ENCODE measurements at places on chromosomes 1 and 21.
A peak's percentile ranks its signal among the peaks of the same experiment; 100 is the strongest.

GRCh38 chr1:214898161-214898560 is 184.4 kb upstream of the KCNK2 start:
- no peak for DNase-seq

- peak; percentile 48 for DNase-seq
Observed at GRCh38 chr1:220733086-220733601, 15.0 kb upstream of the MTARC2 start.

- DNase-seq = no peak
Observed at GRCh38 chr1:91541918-91542533, 41.4 kb downstream of the CDC7 start.

GRCh38 chr1:115814685-115815398 is 26.1 kb downstream of the NHLH2 start:
- no peak for DNase-seq

- no peak for DNase-seq
Observed at GRCh38 chr21:45991606-45992300, 10.2 kb downstream of the COL6A1 start.

DNA sequence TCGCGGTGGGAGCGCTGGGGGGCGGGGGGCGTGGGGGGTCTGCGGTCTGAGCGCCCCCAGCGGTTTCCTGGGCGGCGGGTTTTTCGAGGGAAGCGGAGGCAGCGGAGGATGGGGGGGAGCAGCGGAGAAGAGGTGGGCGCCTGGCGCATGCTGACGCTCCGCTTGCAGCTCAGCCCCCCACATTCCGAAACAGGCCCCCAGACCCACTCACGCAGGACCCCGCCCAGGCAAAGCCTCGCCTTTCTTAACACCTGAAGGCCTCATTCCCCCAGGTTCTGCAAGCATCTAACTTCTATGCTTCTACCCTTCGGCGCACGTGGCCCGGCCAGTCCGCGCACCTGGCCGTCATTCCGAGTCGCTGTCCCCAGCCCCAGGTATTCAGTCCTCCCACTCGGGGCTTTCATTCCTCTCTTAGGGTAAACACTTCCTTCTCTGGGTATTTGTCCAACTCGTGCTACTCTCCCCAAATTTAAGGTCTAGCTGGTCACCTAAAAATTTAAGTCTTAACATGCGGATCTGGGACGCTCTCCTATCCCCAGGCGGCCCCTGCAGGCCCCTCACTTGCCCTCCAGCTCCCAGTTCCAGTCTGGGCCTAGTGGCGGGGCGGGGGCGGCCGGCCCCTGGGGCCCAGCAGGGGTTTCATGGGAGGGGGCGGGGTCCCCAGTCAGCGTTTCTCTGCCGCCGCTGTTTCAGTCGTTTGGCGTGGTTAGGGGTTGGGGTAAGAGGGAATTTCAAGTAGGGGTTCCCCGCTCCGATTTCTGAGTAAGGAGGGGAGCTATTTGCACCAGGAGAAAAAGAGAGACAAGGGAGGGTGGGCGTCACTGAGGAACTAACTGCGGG is 2.8 kb upstream of the ZBTB7B start:
- no peak for DNase-seq

DNA sequence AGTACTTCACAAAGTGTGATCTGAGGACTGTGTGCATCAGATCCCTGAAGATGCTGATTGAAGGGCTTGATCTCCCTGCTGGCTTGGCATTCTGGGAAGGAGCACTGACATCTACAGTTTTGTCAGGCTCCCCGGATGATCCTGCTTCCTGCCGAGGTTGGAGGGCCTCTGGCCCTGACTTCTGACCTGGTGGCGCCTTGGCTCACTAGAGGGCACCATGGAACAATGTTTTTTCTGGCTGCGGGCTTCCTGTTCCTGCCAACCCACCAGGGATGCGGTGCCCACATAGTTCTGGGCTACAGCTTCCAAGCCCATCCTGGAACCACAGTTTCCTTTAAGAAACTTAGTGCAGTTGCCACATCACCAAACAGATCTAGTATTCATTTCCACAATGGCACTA is 38.8 kb upstream of the RASAL2 start:
- no peak for DNase-seq

- DNase-seq = no peak
Observed at GRCh38 chr21:35394049-35394448, 344.9 kb upstream of the RUNX1 start.

DNA sequence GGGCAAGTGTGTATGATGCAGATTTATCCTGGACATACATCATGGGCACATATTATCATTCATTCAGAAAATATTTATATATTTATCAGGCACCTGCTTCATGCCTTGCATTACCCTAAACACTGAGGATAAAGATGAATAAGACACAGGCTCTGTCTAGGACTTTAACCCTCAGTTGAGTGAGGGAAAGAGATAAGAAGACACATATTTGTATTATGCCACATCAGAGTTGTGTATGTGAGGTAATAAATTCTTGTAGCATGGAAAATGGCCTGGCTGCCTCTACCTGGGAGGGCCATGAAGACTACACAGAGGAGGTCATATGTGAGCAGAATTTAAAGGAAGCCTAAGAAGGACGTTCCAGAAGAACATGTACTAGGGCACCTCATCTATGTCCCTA is 275.8 kb upstream of the ST6GALNAC5 start:
- DNase-seq = no peak

DNA sequence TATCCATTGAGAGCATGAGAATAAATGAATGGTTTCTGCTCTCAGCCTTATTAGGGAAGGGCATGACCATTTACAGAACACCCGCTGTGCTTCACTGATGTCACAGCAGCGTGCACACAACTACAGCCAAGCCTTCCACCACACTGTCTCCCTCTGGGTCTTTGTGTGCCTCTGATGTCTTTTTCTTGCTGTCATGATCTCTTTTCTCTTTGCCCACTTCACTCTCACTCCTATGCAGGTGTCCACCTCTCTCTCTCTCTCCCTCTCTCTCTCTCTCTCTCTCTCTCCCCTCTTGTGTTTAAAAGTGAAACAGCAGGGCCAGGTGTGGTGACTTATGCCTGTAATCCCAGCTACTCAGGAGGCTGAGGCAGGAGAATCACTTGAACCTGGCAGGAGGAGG is 232.5 kb upstream of the JUN start:
- DNase-seq = no peak

DNA sequence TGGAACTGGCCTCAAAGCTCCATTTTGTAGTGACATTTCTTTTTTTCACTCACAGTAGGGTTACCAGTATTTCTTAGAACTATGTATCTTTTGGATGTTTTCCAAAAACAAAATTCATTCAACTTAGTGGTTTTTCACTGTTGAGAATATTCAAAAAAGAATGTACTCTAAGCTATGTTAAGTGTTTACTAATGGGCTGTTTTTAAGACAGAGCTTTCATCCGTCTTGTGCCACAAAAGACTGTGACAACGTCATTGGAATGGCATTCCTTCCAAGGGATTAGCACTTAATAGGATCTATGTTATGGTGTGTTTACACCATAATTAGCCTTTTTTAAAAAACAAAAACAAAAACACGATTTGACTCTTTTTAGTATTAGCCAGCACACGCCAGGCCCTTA is 66.8 kb downstream of the TTC3 start:
- DNase-seq = no peak

DNA sequence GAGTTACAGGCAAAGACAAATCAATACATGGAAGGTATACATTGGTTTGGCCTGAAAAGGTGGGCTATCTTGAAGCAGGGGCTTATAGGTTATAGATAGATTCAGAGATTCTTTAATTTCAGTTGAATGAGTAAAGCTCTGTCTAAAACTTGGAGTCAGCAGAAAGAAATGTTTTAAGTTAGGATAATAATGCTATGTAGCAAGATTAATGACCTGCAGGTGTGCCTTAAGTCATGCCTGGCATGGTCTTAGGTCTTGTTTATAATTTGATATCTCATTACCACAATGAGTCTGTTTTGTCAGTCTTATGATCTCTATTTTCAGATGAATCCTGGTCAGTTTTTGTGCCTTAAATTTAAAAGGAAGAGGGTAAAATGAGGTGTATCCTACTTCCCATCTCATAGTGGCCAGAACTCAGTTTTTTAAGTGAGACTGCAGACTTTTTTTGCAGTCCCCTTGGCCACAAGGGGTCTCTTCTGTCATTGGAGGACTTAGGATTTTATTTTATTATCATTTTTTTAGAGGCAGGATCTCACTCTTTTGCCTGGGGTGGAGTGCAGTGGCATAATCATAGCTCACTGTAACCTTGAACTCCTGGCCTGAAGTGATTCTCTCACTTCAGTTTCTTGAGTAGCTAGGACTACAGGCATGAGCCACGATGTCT is 21.3 kb upstream of the PGBD2 start:
- no peak for DNase-seq

DNA sequence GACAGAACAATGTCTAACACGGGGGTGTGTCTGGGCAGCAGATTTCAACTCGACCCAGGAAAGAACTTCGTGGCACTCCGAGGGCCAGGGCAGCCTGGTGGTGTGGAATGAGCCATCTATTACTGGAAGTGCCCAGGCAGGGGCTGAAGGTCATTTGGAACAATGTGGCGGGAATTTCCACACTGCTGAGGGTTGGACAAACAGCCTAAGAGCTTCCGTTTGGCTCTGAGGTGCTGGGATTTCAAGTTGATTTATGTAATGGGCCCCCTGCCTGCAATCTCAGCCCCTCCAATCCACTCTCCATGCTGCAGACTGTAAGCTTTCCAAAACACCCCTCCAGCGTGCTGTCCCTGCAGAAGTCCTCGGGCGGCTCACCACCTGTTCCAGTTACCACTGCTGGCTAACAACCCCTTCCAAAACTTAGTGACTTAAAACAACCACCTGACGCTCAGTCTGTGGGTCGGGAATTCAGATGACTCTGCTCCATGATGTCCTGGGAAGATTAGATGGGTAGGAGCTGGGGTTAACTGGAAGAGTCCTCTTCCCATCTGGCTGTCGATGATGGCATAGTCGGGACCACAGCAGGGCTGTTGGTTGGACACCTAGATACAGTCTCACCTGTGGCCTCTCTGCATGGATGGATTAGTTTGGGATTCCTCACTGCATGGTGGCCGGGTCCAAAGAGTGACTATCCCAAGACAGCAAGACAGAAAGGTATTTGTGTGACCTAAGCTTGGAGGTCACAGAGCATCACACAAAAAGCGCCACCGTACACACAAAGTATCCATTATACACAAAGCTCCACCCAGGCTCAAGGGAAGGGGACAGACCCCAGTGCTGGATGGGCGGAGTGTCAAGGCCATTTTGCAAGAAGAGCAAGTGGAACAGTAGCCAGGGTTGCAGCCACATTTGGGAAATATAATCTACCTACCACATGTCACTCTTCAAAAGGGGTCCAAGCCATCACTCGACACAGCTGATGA is 89.7 kb upstream of the IFFO2 start:
- no peak for DNase-seq

- DNase-seq = no peak
Observed at GRCh38 chr1:12014141-12014991, 4.9 kb upstream of the MIIP start.

GRCh38 chr1:170617591-170618330 is 46.2 kb upstream of the PRRX1 start:
- DNase-seq = no peak

DNA sequence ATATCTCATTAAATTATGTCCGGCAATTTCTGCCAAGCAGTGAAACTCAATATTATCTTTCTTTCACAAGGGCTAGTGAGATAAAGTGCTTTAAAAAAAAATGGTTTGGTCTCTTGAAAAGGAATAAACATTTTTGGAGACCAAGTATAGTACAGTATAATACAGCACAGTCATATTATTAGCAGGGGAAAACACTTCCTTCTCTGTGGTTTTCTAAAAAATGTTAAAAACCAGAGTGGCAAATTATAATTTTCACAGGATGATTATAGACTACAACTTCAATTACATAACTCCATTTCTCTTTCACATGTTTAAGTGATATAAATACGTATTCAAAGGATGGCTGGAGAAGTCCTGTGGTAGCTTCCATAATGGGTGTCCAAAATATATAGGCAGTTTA is 170.3 kb upstream of the DMRTA2 start:
- no peak for DNase-seq

GRCh38 chr1:116453906-116454305 is 80.9 kb downstream of the ATP1A1 start:
- DNase-seq = no peak

DNA sequence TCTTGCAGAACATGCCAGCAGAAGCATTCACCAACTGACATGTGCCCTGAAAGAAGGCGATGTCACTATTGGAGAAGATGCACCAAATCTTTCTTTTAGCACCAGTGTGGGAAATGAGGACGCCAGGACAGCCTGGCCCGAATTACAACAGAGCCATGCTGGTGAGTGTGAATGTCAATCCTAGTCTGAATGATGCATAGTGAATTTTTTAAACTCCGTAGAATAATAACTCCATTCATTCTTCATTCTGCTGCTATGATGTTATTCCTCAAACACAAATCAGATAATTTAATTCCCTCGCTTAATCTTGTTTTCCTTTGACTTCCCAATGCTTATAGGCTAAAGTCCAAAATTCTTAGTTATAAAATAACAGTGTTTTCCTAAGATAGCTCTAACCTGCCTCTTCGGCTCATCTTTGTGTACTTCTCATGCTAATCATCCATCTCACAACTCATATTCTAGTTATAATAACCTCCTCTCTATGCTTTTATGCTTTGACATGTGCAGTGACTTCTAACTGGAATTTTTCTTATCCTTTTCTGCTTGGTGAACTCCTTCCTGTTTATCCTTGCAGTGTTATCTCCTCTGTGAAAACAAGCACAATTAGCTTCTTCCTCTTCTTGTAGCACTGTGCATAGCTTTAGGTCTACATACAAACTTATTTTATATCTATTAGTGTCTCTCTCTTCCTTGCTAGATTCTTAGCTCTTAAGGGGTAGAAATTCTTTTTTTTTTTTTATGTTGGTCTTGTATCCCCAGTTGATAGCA is 14.4 kb downstream of the SDCCAG8 start:
- no peak for DNase-seq

DNA sequence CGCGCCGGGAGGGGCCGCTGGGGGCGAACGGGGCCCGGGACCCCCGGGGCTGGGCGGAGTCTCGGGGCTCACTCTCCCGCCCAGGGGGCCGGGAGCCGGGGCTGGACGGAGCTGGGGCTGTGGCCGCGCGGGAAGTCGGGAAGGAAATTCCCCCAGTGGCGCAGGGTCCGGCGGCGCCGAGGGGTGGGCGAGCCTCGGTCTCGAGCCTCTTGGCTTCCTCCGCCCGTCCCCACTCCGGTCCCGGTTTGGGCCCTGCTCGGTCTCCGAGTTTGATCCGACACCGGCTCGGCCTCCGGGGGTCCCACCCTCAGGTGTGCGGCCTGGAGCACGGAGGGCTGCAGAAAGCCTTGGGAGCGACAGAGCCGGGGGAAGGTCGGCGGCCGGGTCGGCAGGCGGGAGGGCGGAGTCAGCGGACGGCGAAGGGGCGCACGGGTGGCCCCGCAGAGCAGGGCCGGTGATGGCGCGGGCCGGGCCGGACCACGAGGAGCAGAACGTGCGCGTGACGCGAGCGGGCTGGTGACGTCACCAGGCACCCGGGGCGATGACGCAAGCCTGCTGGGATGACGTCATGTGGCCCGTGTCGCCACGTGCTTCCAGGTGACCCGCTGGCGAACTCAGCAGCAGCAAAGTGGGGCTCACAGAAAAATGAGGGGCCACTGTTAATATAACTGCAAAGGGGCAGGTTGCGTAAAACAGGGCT is 610 bp upstream of the HES4 start:
- DNase-seq = no peak

- no peak for DNase-seq
Observed at GRCh38 chr1:242877229-242877628, 352.7 kb upstream of the PLD5 start.

GRCh38 chr1:209962388-209962787 is 24.4 kb downstream of the SYT14 start:
- DNase-seq = no peak
